NCI-H774 (cell line): ENCODE measurements at places on chromosomes 16 and 17.

- DNase-seq: no peak
These were observed 20.5 kb upstream of the ERN1 start for GRCh38 chr17:64150237-64151015.

DNA sequence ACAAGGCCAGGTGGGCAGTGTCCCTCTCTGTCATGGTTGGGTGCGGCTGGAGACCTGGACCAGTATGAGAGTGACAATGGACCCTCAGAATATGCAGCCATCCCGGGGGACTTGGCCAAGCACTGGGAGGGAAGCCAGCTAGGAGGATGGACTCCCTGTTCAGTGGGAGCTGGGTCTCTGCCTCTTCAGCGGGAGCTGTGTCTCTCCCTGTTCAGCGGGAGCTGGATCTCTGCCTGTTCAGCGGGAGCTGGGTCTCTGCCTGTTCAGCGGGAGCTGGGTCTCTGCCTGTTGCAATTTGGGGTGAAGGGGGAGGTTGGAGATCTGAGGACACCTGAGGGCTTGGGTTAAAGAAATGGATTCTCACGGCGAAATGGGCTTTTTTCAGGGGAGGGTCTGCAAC, 3.8 kb upstream of the PRSS33 start:
- no peak for DNase-seq

DNA sequence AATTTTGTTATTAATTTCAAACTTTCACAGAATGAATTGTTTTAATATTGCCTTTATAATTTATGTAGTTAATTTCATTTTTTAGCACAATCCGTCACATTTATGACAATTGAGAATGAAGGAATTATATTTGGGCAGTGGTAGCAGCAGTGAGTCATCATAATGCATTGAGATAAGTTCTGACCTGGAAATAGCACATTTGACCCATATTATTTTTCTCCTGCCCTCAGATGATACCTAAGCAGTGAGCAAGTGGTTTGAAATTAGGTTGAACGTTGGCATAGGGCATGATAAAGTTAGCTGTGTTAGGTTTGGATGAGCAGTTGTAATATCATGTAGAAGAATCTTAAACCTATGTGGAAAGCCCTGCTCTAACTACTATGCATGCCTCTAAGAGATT, 1431.3 kb upstream of the CDH8 start:
- no peak for DNase-seq

- DNase-seq: no peak
These were observed 32.7 kb downstream of the IFT140 start for GRCh38 chr16:1579214-1579613.

GRCh38 chr17:8995711-8996110, 25.6 kb upstream of the NTN1 start:
- DNase-seq: no peak

DNA sequence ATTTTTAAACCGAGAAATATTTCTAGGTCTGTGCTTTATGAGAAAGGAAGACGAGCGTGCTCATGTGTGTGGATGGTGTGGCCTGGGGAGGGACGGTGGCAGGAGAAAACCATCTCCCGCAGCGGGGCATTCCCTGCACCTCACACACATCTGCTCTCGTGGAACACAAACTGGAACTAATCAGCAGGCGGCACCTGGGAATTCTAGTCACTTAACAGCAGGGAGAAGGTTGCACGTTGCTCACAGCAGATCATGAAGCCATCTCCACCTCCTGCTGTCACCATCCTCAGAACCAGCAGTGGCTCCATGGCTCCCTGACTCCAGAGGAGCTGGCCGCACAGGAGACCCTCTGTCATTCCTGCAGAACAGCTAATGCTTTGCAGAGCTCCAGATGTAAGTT, 35.2 kb downstream of the ADCY9 start:
- no peak for DNase-seq

GRCh38 chr16:25011891-25012514, 3.2 kb downstream of the ARHGAP17 start:
- no peak for DNase-seq

DNA sequence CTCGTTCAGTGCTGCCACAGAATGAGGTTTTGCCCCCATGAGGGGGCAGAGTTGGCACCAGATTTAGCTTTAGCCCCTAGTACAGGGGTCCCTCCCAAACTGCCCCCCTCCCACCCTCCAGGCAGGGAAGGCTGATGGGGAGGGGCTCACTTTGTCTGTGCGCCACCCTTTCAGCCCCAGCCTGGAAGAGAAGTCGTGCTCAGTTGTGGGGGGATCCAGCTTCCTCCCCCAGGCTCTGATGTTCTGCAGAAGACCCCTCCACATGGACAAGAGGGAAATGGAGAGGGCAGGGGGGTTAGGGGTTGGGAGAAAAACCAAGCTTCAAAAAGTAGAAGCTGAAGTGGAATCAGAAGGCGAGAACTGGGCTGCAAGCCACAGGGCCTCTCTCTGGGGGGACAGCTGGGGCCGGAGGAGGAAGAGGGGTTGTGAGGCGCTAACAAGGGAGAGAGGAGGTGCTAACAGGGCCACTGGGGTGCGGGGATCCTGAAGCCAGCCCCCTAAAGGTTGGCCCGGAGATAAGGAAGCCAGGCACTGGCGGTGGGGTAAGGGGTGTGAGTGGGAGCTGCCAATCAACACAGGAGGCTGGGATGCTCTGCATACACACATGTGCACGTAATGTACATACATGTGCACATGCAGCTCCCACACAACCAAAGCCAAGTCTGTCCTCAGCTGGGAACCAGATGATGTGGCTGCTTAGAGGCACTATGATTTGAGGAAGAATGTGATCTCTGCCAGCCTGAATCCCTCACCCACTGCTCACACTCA, 7.0 kb upstream of the TMEM92 start:
- no peak for DNase-seq

- no peak for DNase-seq
These were observed 40.9 kb downstream of the ENGASE start for GRCh38 chr17:79115487-79115886.

GRCh38 chr17:6470751-6471521, 26.7 kb downstream of the PIMREG start:
- DNase-seq: no peak

GRCh38 chr16:349211-349610, 3.3 kb downstream of the AXIN1 start:
- no peak for DNase-seq

DNA sequence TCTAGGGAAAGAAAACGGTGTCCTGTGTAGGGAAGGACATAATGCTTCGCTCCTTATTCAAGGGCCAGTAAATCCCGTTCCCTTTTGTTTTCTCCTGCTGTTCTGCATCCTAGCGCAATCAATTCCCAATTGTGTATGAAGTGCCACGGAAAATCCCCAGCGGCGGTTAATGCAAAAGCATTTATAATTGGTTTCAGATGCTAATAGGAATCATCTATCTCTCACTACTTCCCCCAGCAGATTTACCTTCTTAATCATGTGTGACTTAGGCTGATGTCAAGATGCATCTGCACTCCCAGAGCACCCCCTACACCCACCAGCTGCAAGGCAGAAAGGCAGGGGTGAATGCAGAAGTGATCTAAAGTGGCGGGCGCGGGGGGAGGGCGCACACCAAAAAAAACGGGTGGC, 32.7 kb upstream of the SSTR2 start:
- no peak for DNase-seq

- no peak for DNase-seq
These were observed 50.8 kb downstream of the HIC1 start for GRCh38 chr17:2105663-2106062.

- DNase-seq: no peak
These were observed 497 bp upstream of the SLC38A7 start for GRCh38 chr16:58685084-58685449.

GRCh38 chr16:79519448-79519847, 81.1 kb downstream of the MAF start:
- DNase-seq: no peak
